GM04504 (cell line): ENCODE measurements at places on chromosomes 12 and 14.
A peak's percentile ranks its signal among the peaks of the same experiment; 100 is the strongest.

DNA sequence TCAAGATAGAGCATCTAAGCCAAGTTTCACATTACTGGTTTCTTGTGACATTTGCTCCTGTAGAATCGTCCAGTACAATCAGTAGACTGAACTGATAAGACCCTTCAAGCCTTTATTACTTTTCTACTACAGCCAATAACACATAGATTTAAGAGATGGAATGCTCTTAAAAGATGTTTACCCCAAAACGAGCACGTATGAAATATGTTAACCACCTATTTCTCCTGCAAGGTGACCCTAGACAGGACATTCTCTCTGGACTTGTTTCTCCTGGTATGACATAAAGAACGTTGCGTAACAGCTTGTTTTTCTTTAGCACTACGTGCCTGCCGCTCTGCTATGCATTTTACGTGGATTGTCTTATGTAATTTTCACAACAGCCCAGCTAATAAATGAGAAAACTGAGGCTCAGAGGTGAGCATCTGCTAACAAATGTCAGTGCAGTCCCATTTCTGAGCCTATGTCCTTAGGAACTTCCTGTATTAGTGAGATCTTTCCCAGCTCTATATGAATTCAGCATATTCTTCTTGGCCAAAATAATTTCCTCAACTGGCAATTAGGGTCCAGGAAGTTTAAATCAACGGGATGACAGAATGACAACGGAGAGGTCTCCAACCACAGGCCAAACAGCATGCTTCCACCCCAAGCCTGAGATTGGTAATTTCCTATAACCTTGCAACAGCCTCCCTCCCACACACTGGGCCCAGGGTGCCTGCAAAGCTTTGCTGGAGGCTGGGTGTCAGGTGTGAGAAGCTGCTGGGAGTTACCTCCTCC is 3.7 kb downstream of the NFKBIA start:
- no peak for DNase-seq

DNA sequence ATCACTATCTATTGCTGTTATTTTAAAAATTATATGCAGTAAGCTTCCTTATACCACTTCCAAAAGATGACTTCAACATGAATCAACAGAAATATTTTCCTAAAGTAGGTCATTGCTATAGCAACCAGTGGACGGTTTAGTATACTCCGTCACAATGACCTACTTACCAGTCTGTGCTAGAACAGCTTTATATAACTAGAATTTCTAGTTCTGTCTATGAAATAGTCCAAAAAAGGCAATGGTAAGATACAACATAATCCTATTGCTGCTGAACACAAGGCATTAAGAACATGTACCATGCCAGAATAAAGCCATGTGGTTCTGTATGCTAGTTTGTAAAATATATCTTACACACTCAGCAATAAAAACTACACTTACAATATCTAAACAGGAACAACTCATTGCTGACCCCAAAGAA is 40.7 kb upstream of the MTERF2 start:
- DNase-seq: peak; percentile 74

- DNase-seq: no peak
Measured at GRCh38 chr12:94207849-94208621, 59.7 kb downstream of the PLXNC1 start.

- DNase-seq: no peak
Measured at GRCh38 chr12:118326991-118327390, 45.7 kb downstream of the TAOK3 start.

GRCh38 chr14:85528897-85529631 is 880 bp upstream of the FLRT2 start:
- DNase-seq: peak; percentile 58

GRCh38 chr14:27372771-27373170 is 774.9 kb upstream of the NOVA1 start:
- no peak for DNase-seq

GRCh38 chr14:21317398-21317797 is 37.5 kb downstream of the RPGRIP1 start:
- DNase-seq: no peak

DNA sequence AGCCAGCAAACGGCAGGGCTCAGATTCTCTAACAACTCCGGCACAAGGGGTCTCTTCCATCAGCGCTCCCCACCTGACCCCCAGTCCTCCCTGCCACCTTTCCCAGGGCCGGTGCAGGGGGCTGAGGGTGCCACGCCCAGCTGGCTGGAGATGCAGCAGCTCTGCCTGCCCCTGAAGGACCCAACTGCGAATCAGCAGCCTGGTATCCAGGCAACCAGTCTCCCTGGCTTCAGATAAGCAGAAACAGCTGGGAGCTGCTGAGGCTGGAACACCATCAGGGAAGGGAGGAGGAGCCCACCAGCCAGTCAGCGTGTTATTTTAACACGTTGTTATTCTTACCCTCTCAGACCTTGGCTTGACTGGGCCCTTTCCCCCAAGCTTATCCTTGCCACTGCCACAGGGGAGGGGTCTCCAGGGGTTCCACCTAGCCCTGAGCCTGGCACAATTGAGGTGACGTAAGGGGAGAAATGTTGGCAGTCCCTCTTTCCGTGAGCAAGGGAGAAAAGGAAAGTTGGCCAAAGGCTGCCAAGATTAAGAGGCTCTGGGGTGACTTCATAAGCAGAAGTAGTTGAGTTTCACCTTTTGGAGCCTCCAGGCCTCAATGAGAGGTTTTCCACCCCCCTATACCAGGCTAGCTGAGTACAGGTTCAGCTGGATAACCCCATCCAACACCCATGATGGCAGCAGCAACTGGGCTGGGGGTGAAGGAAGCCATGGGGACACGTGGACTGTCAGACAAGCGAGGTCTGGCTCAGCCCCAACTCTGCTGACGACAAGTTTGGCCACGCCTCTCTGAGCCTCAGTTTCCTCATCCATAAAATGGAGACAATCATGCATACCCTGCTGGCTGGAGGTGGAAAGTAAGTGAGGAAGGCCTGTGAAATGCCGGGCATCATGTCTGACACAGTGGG is 91.1 kb downstream of the IRF2BPL start:
- DNase-seq: peak; percentile 82

DNA sequence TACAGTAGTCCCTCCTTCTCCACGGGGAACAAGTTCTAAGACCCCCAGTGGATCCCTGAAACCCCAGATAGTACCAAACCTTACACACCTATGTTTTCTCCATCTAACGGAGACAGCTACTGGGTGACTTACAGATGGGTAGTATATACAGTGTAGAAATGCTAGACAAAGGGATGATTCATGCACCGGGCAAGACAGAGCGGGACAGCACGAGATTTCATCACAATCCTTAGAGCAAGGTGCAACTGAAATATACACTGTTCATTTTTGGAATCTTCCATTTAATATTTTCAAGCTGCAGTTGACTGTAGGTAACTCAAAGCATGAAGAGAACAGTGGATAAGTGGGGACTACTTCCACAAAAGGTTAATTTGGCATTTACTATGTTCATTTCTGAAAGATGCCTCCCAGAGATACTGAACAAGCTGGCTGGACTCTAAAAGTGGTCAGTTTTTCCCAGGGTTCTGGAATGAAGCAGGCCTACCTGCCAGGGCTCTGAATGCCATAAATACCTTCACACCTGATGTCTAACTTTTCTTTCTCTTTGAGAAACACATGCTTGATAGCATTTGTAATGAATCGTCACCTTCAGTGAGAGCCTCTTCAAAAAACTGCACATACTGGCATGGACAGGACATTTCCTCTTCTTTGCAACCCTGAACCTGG is 127.7 kb upstream of the FOXN3 start:
- DNase-seq: no peak

- DNase-seq: no peak
Measured at GRCh38 chr12:114245555-114245954, 160.4 kb downstream of the TBX5 start.
